WTC11 (cell line): ENCODE measurements at places on chromosomes 5 and 9. TPM values are rescaled to one million over a fixed set of nuclear protein-coding genes. Genes with fewer than 3 reads are reported as not detected.

- H3K27ac ChIP-seq: no peak overlapping the region
- H3K4me1 ChIP-seq: no peaks in the 10 kb centered on the region
- H3K36me3 ChIP-seq: peaks cover 10% of the 10 kb centered on the region
- no peaks in the 10 kb centered on the region for H3K27me3 ChIP-seq
- peak; percentile 53 for DNase-seq
Observed at GRCh38 chr9:138100711-138101350, 223.2 kb downstream of the CACNA1B start.

GRCh38 chr5:69276422-69277174 lies 41.9 kb downstream of the CDK7 start:
- no peak overlapping the region for H3K4me3 ChIP-seq
- no peak for DNase-seq
- no peaks in the 10 kb centered on the region for H3K27me3 ChIP-seq
- no peak overlapping the region for H3K27ac ChIP-seq

- no peak for DNase-seq
- no peaks in the 10 kb centered on the region for H3K36me3 ChIP-seq
- no peaks in the 10 kb centered on the region; the same call in 1 of the 2 replicates for H3K27me3 ChIP-seq
- no peak overlapping the region for H3K4me3 ChIP-seq
- no peaks in the 10 kb centered on the region for H3K4me1 ChIP-seq
Observed at GRCh38 chr5:29720954-29721353, 1472.5 kb upstream of the CDH6 start.

GRCh38 chr5:137320056-137321045 lies 178.8 kb downstream of the SPOCK1 start:
- no peak overlapping the region for H3K4me3 ChIP-seq
- DNase-seq: peak; percentile 36
- peaks cover 12% of the 10 kb centered on the region; the same call in 1 of the 2 replicates for H3K4me1 ChIP-seq
- H3K27ac ChIP-seq: peak overlapping the region; percentile 79

GRCh38 chr9:117088786-117089185 lies 326.1 kb downstream of the ASTN2 start:
- no peaks in the 10 kb centered on the region; the same call in 1 of the 2 replicates for H3K27me3 ChIP-seq
- no peaks in the 10 kb centered on the region for H3K36me3 ChIP-seq
- H3K4me3 ChIP-seq: no peak overlapping the region
- no peak overlapping the region for H3K27ac ChIP-seq

DNA sequence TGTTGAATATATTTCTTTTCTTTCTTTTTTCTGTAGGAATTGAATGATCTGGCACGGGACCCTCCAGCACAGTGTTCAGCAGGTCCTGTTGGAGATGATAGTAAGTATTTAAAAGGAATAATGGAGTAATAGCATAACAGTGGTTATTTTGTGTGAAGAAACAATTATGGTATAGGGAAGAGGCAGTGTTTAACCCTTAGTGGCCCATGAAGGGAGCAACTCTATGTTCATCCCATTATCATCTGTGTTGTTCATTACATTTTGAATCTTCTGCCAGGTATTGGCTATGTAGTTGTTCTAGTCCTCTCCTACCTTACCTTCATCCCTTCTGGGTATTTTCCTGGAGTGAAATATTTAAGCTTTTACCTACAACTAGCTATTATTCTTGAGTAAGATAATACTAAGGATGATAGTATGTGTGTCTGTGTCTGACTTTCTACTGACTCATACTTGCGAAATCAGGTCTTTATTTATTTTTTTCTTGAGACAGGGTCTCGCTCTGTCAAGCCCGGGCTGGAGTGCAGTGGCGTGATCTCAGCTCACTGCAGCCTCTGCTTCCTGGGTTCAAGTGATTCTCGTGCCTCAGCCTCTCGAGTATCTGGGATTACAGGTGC lies 39.3 kb downstream of the UBE2D2 start:
- no peak overlapping the region for H3K27ac ChIP-seq
- no peak overlapping the region for H3K4me3 ChIP-seq
- peaks cover 28% of the 10 kb centered on the region for H3K36me3 ChIP-seq

- H3K4me3 ChIP-seq: no peak overlapping the region
- no peak overlapping the region for H3K27ac ChIP-seq
- H3K36me3 ChIP-seq: no peaks in the 10 kb centered on the region
- DNase-seq: no peak
- H3K4me1 ChIP-seq: peaks cover 33% of the 10 kb centered on the region
- peaks cover 4% of the 10 kb centered on the region; the same call in 1 of the 2 replicates for H3K27me3 ChIP-seq
Observed at GRCh38 chr9:70567511-70567910, 153.1 kb upstream of the KLF9 start.

- no peak overlapping the region for H3K4me3 ChIP-seq
- H3K27ac ChIP-seq: no peak overlapping the region
- H3K4me1 ChIP-seq: peaks cover 17% of the 10 kb centered on the region
- H3K27me3 ChIP-seq: no peaks in the 10 kb centered on the region
Observed at GRCh38 chr5:137096149-137097103, 402.7 kb downstream of the SPOCK1 start.

KCTD16 gene
- 0.20 to 0.73 TPM (median 0.34 TPM) in 3 replicates for total RNA-seq

DNA sequence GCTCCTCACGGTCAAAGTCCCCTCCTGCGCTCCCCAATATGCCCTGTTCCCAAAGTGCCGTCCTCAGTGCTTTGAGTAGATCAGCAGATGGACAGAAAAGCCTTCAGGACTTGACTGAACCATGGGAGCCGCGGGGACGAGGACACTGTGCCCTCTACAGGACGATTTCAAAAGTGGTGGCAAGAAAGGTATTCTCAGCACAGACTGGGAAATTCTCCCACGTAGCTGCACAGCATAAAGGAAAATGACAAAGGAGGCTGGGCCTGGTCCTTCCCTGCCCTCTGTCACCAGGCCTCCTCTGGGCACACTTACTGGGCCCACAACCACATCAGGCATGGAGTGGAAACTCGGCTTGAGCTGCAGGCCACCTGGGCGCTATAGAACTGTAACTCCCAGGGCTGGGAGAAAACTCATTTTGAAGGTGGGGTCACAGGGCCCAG lies 16.7 kb upstream of the MTMR12 start:
- H3K36me3 ChIP-seq: peaks cover 2% of the 10 kb centered on the region; the same call in 1 of the 2 replicates
- H3K4me1 ChIP-seq: peaks cover 11% of the 10 kb centered on the region
- no peak overlapping the region for H3K4me3 ChIP-seq
- peak; percentile 69 for DNase-seq

HTR1A gene
- total RNA-seq: 0.46 to 0.66 TPM (median 0.52 TPM) in 3 replicates

FOXI1 gene
- not detected in 3 replicates for total RNA-seq

DNA sequence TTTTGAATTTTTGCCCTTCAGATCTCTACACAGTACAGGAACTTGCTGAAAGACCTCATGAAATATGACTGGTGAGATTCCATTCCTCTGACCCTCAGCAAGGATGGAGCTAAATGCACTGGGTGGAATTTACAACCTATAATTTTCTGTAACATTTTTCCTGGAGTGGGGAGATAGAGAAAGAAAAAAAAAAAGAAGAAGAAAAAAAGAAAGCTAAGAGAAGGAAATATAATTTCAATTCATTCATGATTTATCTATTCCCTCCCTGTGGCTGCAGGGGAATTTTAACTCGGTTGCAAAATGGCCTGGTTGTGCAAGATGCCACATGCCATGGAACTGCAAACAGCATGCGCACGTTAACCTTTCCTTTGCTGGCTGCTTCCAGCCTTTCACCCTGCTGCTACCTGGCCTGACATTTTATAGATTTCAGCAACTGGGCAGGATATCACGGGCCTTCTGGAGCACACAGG lies 155.4 kb downstream of the FSTL4 start:
- no peak for DNase-seq
- no peaks in the 10 kb centered on the region for H3K27me3 ChIP-seq
- no peak overlapping the region for H3K4me3 ChIP-seq

GRCh38 chr5:65326922-65327321 lies 154.8 kb downstream of the ADAMTS6 start:
- no peak overlapping the region for H3K4me3 ChIP-seq
- DNase-seq: no peak
- H3K36me3 ChIP-seq: no peaks in the 10 kb centered on the region
- H3K4me1 ChIP-seq: peaks cover 32% of the 10 kb centered on the region
